ENCODE measurements at places on chromosomes 2 and 18. TPM values are rescaled to one million over a fixed set of nuclear protein-coding genes. Genes with fewer than 3 reads are reported as not detected.

DNA sequence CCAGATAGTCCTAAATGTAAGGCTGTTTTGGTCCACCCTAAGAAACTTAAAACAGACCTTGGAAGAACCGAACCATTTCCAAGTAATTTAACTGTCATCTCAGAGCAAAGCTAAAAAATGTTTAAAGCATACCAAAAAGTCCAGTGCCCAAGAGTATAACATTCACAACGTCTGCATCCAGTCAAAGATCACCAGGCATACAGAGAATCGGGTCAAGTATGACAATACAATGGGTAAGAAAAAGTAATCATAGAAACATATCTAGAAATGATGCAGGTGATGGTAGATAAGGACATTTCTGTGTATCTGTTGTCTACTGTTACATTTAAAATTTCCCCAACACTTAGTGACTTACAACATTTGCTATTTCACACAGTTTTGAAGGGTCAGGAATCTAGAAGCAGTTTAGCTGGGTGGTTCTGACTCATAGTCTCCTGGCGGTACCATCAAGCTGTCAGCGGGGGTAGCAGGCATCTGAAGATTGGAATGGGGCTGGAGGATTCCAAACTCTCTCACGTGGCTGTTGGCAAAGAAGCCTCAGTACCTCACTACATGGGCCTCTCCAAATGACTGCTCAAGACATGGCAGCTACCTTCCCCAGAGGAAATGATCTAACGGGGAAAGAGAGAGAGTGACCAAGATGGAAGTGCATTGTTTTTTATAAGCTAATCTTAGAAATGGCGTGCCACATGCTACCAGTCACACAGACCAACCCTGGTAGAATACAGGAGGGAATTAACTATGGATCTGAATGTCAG, 36.6 kb upstream of the DYNC2LI1 start:
- H3K4me1 ChIP-seq: no peaks in the 10 kb centered on the region
- DNase-seq: no peak
- no peak overlapping the region for H3K4me3 ChIP-seq
- H3K27ac ChIP-seq: peak overlapping the region; percentile 34

DNA sequence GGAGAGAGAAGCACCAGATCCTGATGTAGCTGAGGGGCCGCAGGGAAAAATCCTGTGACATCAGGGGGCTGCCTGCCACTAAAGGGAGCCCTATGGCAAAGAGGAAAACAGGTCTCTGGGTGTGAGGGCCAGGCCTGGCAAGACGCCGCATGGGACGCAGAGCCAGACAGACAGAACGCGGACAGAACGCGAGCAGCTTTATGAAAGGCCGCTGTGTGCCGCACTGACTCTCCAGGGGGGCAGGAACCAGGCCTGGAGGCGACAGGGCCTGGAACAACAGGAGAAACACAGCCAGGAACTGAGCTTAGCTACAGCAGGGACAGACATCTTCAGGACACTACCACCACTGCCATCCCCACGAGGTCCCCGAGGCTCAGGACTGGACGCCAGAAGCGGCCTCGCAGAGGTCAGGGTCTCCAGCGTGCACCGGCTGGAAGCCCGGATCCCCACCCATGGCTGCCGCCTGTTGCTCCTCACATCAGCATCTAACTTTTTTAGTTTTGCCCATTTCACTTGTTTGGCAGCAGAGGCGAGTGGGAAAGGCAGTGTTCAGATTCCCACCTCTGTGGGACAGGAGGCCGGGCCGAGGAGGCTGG, 131.6 kb downstream of the VAPA start:
- no peak for DNase-seq
- peaks cover 15% of the 10 kb centered on the region for H3K36me3 ChIP-seq
- H3K4me1 ChIP-seq: no peaks in the 10 kb centered on the region
- no peaks in the 10 kb centered on the region for H3K27me3 ChIP-seq
- no peak overlapping the region for H3K27ac ChIP-seq
- no peak overlapping the region for H3K4me3 ChIP-seq

- H3K27me3 ChIP-seq: peaks cover 5% of the 10 kb centered on the region
- no peak overlapping the region for H3K4me3 ChIP-seq
- H3K36me3 ChIP-seq: no peaks in the 10 kb centered on the region
- peak overlapping the region; percentile 10 for H3K27ac ChIP-seq
- DNase-seq: peak; percentile 24
Measured at GRCh38 chr2:38274286-38275276, 102.5 kb downstream of the ATL2 start.

DNA sequence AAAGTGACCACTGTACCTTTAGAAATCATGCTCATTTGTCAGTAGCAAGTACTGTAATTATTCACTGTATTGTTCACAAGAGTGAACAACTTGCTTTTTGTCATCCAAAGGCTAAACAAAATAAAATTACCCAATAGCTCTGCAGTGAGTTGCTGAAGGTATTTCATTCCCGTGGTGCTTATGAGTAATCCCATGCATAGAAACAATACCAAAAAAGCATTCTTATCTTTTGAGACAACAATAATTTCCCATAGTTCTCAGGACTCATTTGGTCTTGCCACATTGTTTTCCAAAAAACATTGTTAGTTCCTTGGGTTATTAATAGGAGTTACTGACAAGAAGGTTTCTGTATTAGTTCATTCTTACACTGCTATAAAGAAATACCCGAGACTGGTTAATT, 503.2 kb upstream of the FAM98A start:
- H3K27me3 ChIP-seq: no peaks in the 10 kb centered on the region
- no peaks in the 10 kb centered on the region for H3K4me1 ChIP-seq
- no peak for DNase-seq
- H3K36me3 ChIP-seq: no peaks in the 10 kb centered on the region
- no peak overlapping the region for H3K4me3 ChIP-seq

DNA sequence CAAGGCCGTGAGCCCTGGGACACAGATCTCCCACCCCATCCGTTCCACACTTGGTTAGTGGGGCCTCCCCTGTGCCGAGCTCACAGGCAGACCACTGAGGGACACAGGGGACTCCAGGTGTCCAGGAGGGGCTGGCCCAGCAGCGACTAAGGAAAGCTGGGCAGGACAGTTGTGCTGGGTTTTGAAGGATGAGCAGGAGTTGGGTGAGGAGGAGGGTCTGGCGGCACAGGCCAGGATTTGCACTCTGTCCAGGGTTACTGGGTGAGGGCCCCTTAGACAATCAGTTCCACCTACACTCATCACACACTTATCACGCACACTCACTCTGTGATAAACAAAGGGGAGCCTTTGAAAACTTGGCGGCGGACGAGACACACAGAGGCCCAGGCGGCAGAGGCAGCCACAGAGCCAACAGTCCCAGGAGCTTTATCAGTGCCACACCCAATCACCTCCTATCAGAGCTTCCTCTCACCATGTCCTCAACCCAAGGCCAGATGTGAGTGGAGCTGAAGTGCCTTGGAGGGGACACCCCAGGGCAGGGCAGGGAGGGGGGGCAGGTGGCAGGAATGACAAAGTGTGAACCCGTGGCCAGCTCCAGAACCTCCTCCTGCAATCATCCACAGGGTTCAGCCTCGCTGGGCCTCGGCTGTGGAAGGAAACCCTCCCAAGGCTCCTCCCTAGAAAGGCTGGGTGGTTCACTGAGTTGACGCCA, 26.6 kb downstream of the BIN1 start:
- peak overlapping the region; percentile 99 for H3K27ac ChIP-seq
- H3K4me1 ChIP-seq: peaks cover 67% of the 10 kb centered on the region
- H3K27me3 ChIP-seq: no peaks in the 10 kb centered on the region
- peak overlapping the region; percentile 88 for H3K4me3 ChIP-seq
- no peaks in the 10 kb centered on the region for H3K36me3 ChIP-seq
- DNase-seq: peak; percentile 51

GRCh38 chr2:239610457-239611221, 209.8 kb upstream of the HDAC4 start:
- no peaks in the 10 kb centered on the region for H3K4me1 ChIP-seq
- DNase-seq: no peak
- no peak overlapping the region for H3K4me3 ChIP-seq
- no peaks in the 10 kb centered on the region for H3K36me3 ChIP-seq
- no peak overlapping the region for H3K27ac ChIP-seq
- peaks cover 3% of the 10 kb centered on the region for H3K27me3 ChIP-seq

DNA sequence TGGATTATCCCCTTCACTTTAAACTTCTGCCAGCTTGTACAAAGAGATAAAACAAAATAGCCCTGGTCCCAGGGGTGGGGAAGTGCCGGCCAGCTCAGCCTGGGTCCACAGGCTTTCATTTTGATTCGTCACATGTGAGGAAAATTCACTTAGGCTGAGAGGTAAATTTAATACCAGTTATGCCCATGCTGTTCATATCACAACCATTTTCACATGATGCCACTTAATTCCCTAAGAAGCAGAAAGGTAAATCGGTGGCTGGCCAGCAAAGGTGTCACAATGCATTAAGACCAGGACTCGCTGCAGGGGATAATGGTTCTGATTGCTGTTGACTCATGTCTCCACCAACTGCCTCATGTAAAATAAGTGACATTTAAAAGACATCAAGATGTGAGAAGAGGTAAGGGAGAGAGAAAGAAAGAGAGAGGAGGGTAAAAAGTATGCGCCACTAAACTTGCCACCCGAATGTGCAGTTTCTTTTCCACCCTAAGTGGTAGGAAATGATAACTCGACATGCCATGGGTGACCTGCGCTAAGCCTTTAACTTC, 261.0 kb upstream of the SIX3 start:
- no peak overlapping the region for H3K27ac ChIP-seq
- no peak for DNase-seq
- H3K4me1 ChIP-seq: peaks cover 10% of the 10 kb centered on the region
- H3K27me3 ChIP-seq: no peaks in the 10 kb centered on the region
- no peaks in the 10 kb centered on the region for H3K36me3 ChIP-seq
- no peak overlapping the region for H3K4me3 ChIP-seq

- no peak overlapping the region for H3K27ac ChIP-seq
- no peak overlapping the region for H3K4me3 ChIP-seq
- no peaks in the 10 kb centered on the region for H3K36me3 ChIP-seq
- no peak for DNase-seq
Measured at GRCh38 chr2:153986488-153987229, 114.9 kb downstream of the GALNT13 start.

GRCh38 chr18:62715759-62716615, 646 bp downstream of the PHLPP1 start:
- DNase-seq: peak; percentile 75
- peaks cover 26% of the 10 kb centered on the region for H3K4me1 ChIP-seq
- no peaks in the 10 kb centered on the region for H3K27me3 ChIP-seq
- H3K36me3 ChIP-seq: no peaks in the 10 kb centered on the region
- H3K4me3 ChIP-seq: peak overlapping the region; percentile 91

GRCh38 chr2:64852771-64853241, 136.4 kb upstream of the SLC1A4 start:
- peak; percentile 55 for DNase-seq
- peak overlapping the region; percentile 79 for H3K4me3 ChIP-seq
- no peaks in the 10 kb centered on the region for H3K36me3 ChIP-seq
- H3K4me1 ChIP-seq: peaks cover 48% of the 10 kb centered on the region
- H3K27me3 ChIP-seq: no peaks in the 10 kb centered on the region

DNA sequence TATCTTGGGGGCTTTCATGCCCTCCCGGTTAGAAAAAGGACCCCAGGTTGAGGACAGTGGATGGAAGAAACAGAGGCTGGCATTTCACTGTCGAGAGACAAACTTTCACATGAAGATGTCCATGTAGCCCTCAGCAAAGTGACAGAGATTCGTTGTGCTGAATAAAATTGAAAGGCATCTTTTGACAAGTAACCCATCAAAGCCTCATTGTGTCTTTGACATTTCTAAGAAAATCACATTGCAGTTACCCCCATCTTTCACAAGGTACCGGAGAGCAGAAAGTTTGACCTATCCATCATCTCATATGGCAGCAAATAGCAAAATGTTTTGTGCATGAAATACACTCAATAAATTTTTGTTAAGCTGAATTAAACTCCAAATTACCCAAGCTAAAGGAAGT, 2.0 kb upstream of the MBP start:
- H3K27me3 ChIP-seq: no peaks in the 10 kb centered on the region
- no peak overlapping the region for H3K27ac ChIP-seq
- H3K36me3 ChIP-seq: no peaks in the 10 kb centered on the region

GRCh38 chr2:237315170-237315828, 98.7 kb downstream of the COL6A3 start:
- H3K4me3 ChIP-seq: no peak overlapping the region
- H3K4me1 ChIP-seq: no peaks in the 10 kb centered on the region
- H3K36me3 ChIP-seq: no peaks in the 10 kb centered on the region

- DNase-seq: no peak
- H3K4me3 ChIP-seq: no peak overlapping the region
- H3K27ac ChIP-seq: no peak overlapping the region
- no peaks in the 10 kb centered on the region for H3K27me3 ChIP-seq
Measured at GRCh38 chr2:50956886-50957285, 75.0 kb downstream of the NRXN1 start.

- no peaks in the 10 kb centered on the region for H3K36me3 ChIP-seq
- H3K4me3 ChIP-seq: no peak overlapping the region
- DNase-seq: no peak
- no peak overlapping the region for H3K27ac ChIP-seq
Measured at GRCh38 chr18:54606835-54607212, 15.8 kb downstream of the DYNAP start.

Gene DTNA
- polyA plus RNA-seq: not detected

Gene IL36G
- not detected for polyA plus RNA-seq

Gene OR6B3
- polyA plus RNA-seq: not detected

Gene DCC
- not detected for polyA plus RNA-seq
